Activated CD8-positive, alpha-beta memory T cell treated with anti-CD3 and anti-CD28 coated beads, Interleukin-2, amount 50 U/mL, for 4 hours (primary cell): ENCODE measurements at places on chromosomes 11 and 22.

DNA sequence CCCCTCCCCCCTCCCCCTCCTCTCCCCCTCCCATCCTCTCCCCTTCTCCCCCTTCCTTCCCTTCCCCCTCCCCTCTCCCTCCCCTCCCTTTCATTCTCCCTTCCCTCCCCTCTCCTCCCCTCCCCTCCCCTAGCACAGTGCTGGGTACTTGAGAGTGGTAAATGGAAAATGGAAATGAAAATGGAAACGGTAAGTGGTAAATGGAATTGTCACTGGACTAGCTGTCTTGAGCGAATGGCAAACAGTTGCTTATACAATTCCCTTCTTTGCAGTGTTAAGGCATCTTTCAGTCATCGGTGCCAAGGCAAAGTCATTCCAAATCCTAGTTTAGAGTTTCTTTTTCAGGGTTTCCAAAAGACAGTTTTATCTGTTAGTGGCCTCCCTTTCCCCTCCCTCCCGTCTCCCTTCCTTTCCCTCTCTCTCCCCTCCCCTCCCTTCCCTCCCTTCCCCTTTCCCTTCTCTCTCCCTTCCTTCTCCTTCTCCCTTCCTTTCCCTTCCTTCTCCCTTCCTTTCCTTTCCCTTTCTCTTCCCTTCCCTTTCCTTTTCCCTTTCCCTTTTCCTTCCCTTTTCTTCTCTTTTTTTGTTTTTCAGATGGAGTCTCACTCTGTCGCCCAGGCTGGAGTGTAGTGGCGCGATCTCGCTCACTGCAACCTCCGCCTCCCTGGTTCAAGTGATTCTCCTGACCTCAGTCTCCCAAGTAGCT, 47.3 kb downstream of the GRAMD1B start:
- DNase-seq, result no peak

- no peak for DNase-seq
Observed at GRCh38 chr11:83572581-83573496, 286.7 kb upstream of the CCDC90B start.

- DNase-seq, result no peak
Observed at GRCh38 chr11:7563281-7563680, 49.5 kb downstream of the PPFIBP2 start.

DNA sequence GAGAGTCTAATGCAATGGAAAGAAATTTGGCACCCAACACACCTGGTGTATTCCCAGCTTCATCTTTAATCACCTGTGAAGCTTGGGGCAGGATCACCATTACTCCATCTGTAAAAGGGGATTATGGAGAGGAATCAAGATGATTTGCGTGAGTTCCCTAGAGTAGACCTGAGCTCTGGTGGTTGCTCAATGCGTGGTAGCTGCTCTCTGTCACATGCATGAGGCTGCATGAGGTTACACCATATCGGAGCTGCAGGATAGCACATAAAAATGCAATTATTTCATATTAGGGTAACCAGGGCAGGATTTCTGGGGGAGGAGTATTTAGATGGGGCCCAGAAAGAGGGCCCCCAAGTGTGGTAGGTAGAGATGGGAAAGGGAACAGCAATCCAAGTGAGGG, 35.3 kb upstream of the CLMP start:
- no peak for DNase-seq

DNA sequence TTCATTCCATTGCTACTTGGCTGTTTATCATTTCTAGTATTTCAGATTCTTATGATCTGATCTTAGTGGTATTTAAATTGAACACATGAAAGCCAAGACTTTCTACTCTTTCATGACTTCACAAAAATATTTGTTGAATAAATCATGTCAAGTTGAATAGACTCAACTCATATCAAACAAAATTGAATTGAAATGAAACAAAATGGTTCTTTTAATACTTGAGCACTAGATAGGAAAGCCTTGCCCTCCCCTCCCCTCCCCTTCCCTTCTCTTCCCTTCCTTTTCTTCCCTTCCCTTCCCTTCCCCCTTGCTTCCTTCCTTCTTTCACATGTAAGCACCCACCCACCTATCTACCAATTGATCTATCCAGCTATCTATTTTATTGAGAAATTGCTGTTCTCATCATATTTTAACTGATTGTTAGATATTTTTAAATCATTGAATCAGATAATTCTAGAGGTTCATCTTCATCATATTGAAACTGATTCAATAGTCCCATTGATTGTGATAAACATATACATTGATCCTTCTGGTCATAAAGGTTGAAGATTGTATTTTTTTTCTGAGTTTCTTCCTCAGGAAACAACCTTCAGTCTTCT, 2015.9 kb downstream of the LRRC4C start:
- no peak for DNase-seq

GRCh38 chr11:118640332-118641154, 33.1 kb downstream of the PHLDB1 start:
- DNase-seq, result no peak

GRCh38 chr11:123054301-123055065, 7.5 kb downstream of the HSPA8 start:
- no peak for DNase-seq

GRCh38 chr11:8327761-8328192, 64.1 kb upstream of the LMO1 start:
- DNase-seq, result no peak

GRCh38 chr11:102276783-102277182, 40.5 kb upstream of the BIRC3 start:
- DNase-seq, result no peak

DNA sequence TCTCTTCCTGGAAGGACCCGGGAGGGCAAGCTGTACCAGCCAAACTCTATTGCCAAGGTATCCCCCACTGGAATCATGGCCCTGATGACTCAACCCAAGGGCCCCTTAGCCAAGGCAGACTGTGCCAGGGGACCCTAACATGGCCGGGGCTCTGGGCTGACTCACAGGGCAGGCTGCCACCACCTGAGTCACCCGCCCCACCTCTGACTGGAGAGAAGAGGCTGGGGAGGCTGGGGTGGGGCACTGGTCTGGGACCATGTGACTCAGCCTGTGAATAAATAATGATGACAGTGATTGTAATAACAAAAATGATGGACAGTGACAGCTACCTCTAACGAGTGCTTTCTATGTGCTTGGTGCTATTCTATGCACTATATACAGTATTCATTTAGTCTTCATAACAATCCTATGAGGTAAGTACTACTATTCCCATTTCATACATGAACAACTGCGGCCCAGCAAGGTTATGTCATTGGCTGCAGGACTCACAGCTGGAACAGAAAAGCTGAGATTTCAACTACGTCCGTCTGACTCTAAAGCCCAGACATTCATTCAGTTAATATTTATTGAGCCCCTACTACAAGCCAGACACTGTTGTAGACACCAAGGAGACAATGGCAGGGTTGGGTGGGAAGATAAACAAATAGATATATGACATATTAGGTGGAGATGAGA, 84.2 kb downstream of the FBXO7 start:
- no peak for DNase-seq

DNA sequence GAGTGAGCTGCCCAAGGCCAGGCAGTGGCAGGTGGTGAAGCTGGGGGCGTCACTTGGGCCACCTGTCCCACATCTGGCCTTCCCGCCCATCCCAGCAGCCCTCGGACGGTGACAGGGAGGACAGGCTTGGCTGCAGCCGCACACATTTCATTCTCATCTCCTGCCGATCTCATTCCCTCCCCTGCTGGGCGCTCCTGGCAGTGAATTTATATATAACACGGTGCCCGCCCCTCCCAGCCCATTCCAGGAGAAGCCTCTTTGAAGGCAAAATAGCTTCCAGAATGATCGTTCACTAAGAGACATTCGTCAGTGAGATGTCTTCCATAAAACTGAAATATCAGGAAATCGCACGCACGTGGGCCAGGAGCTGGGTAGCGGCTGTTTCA, 861.3 kb downstream of the TBC1D22A start:
- no peak for DNase-seq

GRCh38 chr11:96172604-96173003, 170.4 kb downstream of the MAML2 start:
- no peak for DNase-seq

- no peak for DNase-seq
Observed at GRCh38 chr11:125408311-125408711, 87.8 kb downstream of the FEZ1 start.

DNA sequence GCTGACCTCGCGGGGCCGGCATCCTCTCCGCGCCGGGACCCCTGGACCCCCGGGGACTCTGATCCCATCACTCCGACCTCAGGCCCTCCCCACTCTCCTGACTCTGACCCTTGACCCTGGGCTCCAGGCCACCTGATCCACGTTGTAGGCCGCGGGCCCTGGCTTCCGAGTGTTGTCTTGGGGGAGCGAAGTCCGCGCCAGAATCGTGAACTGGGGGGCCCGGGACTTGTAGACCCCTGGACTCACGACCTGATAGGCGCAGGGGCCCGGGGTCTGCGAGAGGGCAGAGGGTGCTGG, 716 bp upstream of the TYMP start:
- DNase-seq, result no peak

- no peak for DNase-seq
Observed at GRCh38 chr11:89537936-89538335, 46.8 kb upstream of the NOX4 start.

DNA sequence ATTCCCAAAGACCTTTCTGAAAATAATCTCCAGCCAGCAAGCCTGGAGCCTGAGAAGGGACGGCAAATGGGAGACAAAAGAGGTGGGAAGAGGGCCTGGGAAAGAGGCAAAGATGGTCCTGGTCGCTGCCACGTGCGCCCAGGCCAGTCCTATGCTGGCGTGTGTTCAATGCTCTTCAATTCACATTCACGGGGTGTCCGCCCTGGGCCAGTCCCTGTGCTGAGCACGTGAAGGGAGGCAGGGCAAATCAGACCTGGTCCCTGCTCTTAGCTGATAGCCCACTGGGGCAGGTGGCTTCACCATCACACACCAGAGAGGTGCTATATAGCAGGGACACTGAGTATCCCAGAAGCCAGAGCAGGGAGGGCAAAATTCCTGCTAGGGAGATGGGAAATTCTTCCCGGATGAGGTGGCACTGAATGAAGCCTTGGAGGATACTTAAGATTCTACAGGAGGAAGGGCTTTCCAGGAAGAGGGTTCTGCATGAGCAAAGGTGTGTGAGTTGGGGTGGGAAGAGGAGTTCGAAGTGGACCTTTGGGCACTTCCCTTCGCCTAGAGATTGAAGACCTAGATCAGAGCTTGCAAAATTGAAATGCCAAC, 148.2 kb downstream of the CHST1 start:
- no peak for DNase-seq

DNA sequence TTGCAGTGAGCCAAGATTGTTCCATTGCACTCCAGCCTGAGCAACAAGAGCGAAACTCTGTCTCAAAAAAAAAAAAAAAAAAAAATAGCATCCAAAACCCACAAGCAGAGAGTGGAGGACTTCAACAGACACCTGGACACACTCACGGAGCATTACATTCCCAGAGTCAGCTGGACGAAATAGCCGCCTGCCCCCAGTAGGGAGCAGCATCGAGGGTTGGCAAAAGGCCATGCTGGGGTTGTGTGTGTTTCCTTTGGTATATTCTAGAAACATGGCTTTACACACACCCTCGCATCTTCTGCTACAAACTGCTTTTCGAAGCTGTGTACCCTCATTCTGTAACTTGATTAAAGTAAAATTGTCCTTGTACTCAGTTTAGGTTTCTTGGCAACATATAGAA, 5.3 kb downstream of the ADA2 start:
- peak; percentile 40 for DNase-seq

- DNase-seq, result no peak
Observed at GRCh38 chr22:48822278-48823233, 1005.1 kb downstream of the BRD1 start.

GRCh38 chr22:30348404-30348803, 8.3 kb downstream of the SF3A1 start:
- DNase-seq, result no peak

- DNase-seq, result no peak
Observed at GRCh38 chr22:39091126-39092081, 5.6 kb upstream of the APOBEC3H start.

- no peak for DNase-seq
Observed at GRCh38 chr11:80009081-80009480, 568.3 kb upstream of the TENM4 start.

- DNase-seq, result no peak
Observed at GRCh38 chr11:95883381-95883780, 40.5 kb downstream of the MTMR2 start.
